ENCODE measurements at places on chromosomes 13 and 19.

DNA sequence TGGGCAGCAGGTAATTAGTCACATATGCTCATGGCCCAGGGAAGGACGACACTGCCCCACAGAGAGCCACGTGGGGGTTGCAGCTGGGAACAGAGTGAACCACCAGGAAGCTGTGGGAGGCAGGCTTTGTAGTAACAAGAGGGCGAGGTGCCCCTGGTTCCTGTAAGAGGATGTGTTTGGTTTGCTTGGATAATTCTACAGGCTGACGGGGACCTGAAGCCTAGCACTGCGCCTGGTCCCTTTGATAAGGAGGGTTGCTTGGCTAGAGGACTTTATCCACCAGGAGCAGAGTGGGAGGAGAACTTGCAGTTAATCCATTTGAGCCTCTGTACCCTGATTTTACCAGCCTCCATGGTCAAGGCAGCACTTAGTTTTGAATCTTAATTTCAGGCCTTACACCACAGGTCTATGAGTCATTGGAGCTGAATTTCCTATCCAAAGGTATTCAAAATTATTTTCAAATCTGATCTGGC, 67.4 kb upstream of the CLDN10 start:
- DNase-seq, result no peak

- no peak for DNase-seq
Observed at GRCh38 chr13:53694814-53695532, 666.4 kb downstream of the OLFM4 start.

DNA sequence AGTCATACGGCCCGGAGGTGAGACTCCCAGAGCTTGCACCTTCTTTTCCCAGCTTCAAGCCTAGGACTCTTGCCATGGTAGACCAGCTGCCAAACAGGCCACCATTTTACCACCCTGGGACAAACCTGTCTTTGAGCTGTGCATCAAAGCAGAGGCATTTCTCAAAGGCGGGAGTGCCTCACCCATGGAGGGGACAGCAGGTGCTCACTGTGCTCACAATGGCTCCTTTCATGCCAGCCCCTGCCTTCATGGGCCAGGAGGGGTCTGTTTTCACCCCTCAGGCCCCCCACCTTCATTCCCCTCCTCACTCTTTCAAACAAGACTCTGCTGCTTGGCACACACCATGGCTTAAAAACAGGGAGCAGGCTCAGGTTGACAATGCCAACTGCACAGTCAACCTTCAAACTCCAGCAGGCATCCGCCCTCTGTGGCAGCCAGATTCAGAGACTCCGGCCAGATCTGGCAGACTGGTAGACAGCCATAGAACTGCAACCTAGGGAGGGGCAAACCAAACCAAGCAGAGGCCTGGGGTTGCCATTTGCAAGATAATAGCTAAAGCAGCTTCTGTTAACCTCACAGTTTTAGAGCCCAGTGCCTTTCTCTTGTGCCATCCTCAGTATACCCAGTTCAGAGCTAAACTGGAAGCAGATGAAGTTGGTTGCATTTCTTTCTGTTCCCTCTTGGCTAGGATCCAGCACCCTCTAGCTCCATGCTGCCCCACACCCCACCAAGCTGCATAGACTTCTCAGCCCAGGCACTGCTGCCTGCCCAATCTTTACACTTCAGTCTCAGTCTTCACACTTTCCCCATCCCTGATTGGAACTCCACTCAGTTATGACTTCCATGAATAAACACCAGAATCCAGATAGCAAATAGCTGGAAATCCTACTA, 93.9 kb upstream of the SPATA13 start:
- no peak for DNase-seq

GRCh38 chr13:96821381-96821780, 172.9 kb downstream of the OXGR1 start:
- no peak for DNase-seq

DNA sequence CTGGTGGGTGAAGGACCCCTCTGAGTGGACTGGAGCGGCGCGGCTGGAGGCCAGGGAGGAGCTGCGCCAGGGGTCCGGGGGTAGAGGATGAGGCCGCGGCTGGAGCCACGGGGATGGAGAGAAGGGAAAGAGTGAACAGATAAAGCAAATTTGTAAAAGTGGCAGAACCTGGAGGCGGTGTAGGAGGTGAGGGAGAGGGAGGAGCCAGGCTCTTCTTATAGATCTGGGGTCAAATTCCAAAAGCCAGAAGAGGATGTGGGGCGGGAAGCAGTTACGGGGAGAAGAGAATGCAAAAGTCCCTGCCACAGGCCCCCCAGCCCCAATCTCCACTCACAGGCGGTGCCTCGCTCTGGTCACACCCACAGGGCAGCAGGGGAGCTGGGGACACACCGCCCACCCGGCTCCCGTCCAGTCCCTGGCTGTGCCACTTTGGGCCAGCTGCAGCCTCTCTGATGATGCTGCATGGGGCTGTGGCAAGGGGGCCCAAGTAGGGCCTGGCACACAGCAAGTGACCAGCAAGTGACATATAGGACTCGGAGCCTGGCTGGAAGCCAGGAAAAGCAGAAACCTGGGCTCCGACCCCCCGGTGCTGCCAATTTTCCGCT, 11.1 kb downstream of the LRRC4B start:
- DNase-seq, result no peak

DNA sequence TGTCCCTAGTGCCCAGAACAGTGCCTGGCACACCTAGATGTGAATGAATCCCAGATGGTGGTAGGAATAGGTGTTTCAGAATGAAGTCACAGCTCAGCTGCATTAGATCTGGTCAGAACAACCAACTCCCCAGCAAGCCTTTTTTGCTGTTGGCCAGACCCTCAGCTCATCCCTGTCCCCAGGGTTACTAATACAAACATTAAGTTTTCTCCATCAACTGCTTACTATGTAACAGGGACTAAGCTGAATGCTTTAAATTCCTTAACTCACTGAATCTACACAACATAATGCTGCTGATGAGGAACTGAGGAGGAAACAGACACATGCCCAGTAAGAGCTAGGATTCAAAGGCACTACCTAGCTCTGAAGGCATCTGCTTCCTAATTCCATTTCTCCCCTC, 18.8 kb downstream of the SMG9 start:
- DNase-seq, result no peak

DNA sequence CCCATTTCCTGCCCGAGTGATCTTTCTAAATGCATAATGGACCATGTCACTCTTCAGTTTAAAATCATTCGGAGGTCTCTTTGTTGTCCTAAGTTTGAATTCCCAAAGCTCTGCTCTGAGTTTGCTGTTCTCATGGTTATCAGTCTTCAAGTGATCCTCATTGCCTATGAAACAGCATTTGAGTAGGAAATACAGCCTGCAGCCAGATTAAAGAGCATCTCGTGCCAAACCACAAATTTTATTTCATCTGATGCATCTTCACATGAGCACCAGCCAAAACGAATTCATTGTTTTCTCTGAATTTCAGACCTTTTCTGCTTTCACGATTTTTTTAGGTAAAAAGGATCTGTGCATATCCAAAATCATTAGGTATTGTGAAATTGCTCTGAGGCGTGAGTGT, 299.6 kb downstream of the TDRD3 start:
- DNase-seq, result no peak

GRCh38 chr19:48419158-48419920, 25.9 kb downstream of the GRIN2D start:
- no peak for DNase-seq

- no peak for DNase-seq
Observed at GRCh38 chr19:5559804-5560133, 8.0 kb downstream of the TINCR start.

Measured in NCI-H1092 (cell line).